ENCODE measurements at places on chromosomes 3 and 15.
A peak's percentile ranks its signal among the peaks of the same experiment; 100 is the strongest.

DNA sequence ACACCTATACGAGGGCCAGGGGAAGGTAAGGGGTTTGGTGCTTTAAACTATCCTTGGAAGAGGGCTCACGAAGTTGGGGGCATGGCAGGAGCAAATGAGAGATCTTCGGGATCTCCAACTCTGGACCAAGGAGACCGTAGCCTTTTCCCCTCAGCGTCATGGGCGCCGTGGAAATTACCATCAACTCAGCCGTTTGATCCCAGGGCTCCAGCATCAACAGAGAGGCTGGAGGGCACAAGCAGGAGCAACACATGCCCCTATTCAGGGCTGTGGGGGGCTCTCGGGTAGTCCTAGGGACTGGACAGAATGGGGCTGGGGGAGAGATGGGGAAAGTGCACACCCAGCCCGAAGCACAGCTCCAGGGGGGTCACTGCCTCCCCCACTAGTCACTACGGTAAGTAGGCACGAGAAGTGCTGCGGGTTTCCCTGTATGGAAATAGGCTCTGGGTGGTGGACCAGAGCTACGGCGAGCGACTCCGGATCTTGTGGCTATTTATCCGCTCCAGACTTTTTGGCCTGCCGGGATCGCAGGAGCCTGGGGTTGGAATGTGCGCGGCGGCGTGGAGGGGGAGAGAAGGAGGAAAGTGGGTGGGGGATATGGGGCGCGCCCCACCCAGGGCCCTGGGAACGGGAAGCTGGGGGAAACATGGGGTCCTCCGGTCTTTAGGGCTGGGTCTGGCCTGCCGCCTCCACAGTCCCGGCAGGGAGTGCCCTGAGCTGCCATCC is 539 bp upstream of the LAMB2 start:
- peak; percentile 87 for DNase-seq

GRCh38 chr3:4601892-4602291 is 108.7 kb downstream of the ITPR1 start:
- DNase-seq: peak; percentile 68

GRCh38 chr3:108180194-108180593 is 42.0 kb downstream of the IFT57 start:
- DNase-seq: peak; percentile 26

- peak; percentile 44 for DNase-seq
These were observed 12.2 kb downstream of the PRC1 start for GRCh38 chr15:90982135-90982534.

GRCh38 chr3:4865714-4866113 is 113.5 kb upstream of the BHLHE40 start:
- DNase-seq: no peak

GRCh38 chr3:107931326-107931725 is 159.5 kb downstream of the CD47 start:
- DNase-seq: no peak

- DNase-seq: no peak
These were observed 11.4 kb downstream of the SEMA3G start for GRCh38 chr3:52433328-52433995.

- peak; percentile 82 for DNase-seq
These were observed 86.4 kb downstream of the WDR76 start for GRCh38 chr15:43913026-43913780.

- no peak for DNase-seq
These were observed 2.5 kb downstream of the SNTN start for GRCh38 chr3:63654931-63655330.

GRCh38 chr3:195194559-195195206 is 76.3 kb downstream of the XXYLT1 start:
- no peak for DNase-seq

DNA sequence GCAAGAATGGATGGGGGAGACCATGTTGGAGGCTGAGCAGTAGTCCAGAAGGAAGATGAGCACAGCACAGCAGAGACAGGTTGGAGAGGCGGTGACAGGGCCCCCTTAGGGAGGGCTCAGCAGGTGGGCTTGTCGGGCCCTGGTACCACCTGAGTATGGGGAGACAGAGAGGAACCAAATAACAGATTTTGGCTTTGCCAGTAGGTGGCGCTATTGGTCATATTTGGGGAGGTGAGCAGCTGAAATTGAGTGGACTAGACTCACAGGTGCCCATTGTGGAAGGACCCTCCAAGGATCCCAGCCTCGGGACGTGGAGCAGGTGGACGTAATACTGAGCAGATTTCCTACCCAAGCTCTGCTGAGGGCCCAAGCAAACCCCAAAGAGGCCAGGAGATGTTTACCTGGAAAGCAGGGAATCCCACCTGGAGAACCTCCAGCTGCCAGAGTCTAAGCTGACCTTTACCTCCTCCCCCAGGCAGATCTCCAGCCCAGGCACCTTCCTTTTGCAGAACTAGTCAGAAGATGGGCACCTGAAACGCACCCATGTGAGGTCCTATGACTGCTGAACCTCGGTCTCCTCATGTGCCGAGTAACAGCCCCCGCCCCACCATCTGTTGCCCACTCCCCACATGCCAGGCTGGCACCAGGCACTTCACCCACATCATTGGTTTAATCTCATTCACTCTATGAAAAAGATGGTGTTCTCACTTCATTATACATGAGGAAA is 24.6 kb upstream of the CORO2B start:
- DNase-seq: peak; percentile 82

DNA sequence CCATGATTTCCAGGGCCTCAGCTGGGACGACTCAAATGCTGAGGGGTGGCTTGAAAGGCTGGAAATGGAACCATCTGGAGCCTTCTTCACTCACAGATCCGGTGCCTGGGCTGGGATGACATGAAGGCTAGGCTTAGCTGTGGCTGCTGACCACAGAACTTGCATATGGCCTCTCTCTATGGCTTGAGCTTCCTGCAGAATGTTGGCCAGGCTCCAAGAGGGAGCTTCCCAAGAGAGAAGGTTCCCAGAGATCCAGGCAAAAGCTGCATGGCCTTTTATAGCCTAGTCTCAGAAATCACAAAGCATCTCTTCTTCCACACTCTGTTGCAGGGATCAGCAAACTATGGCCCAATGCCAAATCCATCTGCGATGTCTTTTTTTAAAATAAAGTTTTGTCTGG is 44.8 kb downstream of the GATM start:
- peak; percentile 9 for DNase-seq

DNA sequence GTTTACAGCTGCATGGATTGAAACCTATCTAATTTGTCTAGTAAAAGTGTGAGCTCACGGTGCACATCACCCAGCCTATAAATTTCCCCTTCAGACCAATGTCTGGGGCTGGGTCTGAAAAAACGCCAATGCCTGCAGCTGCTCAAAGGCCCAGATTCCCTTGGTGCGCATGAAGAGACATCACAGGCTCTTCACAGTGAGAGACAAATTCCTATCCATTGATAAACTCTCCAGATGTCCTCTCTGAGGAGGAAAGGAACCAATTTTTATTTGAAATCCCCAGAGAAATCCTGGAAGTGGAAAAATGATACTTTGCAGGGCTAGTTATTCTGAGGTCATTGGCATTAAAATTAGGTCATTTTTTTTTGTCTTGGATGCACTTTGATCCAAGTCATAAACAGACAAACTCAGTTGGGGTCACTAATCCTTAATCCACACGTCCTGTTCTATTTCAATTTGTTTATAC is 360.5 kb downstream of the EPHA3 start:
- DNase-seq: no peak

DNA sequence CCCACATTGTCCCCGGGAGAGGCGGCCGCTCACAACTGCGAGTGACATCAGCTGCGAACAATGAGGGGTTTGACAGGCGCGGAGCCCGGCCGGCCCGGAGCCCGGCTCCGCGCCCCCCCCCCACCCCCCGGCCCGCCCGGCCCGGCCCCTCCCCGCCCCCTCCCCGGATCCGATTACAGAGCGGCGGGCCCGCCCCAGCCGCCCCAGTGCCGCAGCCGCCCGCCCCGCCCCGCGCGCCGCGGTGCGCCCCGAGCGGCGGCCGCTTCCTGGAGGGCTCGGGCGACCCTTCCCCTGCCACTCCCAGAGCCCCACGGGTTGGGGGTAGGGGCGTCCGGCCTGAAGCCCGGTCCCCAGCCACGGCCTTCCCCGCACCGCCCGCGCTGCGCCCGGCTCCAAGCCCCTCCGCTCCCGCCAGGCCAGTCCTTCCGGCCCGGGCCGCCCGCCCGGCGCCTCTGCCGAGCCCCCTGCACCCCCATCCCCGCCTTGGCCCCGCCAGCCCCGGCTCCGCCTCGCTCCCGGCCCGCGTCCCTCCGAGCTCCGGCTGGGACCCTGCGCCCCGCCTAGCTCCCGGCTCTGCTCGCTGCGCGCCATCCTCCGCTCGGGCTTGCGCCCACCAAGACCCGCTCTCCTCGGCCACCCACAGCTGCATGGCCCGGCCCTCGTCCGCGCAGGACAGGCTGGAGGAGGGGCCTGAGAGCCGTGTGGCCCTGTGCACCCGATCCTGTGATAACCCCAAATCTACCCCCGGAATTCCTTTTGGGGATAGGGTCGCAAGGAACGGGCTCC is at the start of gene PCBP4:
PCBP4 (minus strand) TSS at position 71 of the 786 bp plus-strand sequence. CDS start 6,214 bp downstream, outside the sequence.
- no peak for DNase-seq

DNA sequence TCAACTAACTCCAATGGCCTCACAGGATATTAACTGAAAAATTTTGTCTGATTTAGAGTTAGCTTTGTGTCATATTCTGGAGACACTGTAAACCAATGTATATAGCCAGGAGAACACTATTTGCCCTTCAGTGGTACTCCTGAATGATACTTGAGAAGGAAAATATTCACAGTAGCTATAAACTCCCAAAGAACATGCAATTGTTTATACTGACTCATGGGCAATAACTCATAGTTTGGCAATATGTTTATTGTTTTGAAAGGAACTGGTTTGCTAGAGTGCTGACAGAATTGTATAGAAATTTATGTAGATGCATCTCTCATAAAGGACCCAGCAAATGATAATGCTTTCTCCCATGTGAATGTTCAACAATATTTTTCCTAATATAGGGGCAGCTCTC is 537.6 kb downstream of the PLOD2 start:
- DNase-seq: peak; percentile 6

- DNase-seq: no peak
These were observed 613.6 kb upstream of the CBLB start for GRCh38 chr3:106482451-106482850.

- peak; percentile 88 for DNase-seq
These were observed 13.2 kb upstream of the TMEM212 start for GRCh38 chr3:171829841-171830517.

- DNase-seq: no peak
These were observed 68.4 kb upstream of the RAP2B start for GRCh38 chr3:153093629-153094028.

- DNase-seq: no peak
These were observed 162.4 kb upstream of the STT3B start for GRCh38 chr3:31370380-31370666.

- peak; percentile 19 for DNase-seq
These were observed 29.7 kb downstream of the EFCAB12 start for GRCh38 chr3:129398803-129399144.

GRCh38 chr3:46191730-46192129 is 16.4 kb downstream of the CCR1 start:
- peak; percentile 55 for DNase-seq

DNA sequence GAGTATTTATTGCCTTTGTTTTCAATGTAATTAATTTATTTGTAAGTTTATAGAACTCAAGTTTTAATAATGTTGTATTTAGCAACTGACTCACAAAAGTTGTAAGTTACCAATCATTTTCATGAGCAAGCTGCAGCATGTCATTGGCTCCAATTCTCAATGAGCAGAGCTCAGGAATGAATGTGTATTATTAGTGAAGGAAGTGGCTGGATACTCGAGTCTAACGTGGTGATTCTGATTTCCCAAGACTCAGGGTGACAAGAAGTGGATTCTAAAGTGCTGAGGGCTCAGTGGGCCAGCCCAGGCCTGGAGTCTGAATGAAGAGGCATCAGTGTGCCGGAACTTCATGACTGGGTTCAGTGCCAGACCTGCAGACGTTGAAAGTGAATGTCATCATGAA is 39.6 kb downstream of the CLDN11 start:
- DNase-seq: peak; percentile 30

DNA sequence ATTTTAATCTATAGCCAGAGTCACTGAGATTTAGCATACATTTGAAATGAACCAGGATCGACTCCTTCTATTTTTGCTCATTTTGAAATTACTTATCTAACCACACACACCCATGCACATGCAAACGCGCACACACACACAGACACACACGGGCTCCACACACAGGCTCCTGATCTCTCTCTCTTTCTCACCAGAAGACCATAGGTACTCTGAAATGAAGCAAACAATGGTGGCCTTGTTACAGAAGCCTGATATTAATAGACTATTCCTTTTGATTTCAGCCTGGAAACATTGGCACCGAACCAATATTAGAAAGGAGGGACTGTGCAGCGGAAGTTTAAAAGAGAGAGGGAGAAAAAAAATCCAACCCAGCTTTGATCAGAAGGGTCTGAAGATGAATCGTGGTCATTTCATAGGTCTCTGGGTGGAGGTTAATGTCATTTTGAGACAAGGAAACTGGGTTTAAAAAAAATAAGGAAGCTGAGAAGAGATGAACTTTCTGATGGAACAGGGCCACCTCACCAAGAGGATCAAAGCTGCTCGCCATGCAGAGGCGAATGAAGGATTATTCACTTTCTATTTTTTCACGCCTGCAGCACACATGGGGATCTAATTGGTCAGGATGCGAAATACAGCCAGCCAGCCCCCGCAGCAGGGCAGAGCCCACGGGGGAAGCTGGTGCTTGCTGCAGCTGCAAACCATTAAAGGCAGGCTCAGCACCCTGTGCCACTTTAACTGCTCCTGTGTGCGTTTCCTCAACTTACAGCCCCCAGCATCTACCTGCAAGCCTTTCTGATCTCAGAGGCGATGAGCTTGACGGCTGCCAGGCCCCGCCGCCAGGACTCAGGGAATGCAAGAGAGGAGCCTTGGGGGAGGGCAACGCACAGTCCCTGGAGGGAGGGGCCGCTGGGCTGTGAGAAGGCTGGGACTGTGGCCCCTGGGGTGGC is 88.8 kb downstream of the HES1 start:
- DNase-seq: no peak

- peak; percentile 25 for DNase-seq
These were observed 758 bp upstream of the SNX33 start for GRCh38 chr15:75646944-75647364.

DNA sequence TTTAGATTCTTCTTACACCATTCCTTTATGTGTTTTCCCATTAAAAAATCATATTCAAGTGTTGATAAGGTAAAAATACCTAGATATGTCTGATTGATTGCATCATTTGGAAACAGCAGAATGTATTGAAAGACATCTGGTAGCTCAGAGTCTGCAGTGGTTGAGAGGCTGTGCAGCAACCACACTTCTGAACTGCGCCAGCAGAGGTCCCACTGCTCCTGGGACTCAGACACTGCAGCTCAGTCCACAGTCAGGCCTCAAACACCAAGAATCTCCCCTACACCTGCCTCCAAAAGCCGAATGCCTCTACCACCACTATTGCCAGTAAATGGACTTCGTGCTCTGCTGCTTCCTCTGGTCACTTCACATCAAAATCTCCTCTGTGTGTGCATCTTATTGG is 176.9 kb upstream of the LMCD1 start:
- DNase-seq: peak; percentile 32
